NCI-H1930 (cell line): ENCODE measurements at places on chromosomes 11 and 22.

DNA sequence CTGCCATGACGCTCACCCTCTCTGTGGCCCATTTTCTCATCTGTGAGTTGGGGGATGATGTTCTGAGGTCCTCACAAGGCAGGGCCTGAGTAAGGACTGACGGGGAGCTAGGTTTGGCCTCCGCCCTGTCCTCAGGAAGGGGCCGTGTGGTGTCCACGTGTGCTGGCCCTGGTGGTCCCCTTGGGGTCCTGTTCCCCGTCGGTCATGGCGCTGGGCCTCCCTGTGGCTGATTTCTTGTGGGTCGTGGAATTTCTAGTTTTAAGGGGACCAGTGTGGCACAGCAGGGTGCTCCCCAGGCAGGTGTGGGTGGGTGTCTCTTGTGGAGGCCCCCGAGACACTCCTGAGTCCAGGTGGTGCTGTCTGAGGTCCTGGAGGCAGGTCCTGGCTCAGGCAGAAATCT is 5.9 kb downstream of the LINC01488 start:
- no peak for DNase-seq

GRCh38 chr11:126431401-126432064 is 76.0 kb downstream of the ST3GAL4 start:
- DNase-seq: no peak

DNA sequence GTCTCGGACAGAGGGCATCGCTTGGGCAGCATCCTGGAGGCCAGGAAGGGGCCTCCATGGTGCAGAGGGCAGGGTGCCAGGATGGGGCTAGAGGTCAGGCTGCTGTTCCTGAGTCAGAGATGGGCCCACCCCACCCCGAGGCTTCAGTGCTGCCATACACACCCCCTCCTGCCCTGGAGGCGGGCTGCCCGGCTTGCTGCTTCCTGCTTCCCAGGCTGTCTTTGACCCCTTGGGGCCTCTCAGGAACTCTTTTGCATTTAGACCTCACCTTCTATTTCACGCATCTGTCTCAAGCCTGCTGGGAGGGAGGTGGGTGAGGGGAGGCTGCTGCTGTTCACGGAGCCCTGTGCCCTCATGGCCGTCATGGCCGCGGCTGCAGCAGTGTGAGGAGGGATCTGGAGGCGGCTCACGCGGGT is 6.6 kb upstream of the GRAMD4 start:
- no peak for DNase-seq

DNA sequence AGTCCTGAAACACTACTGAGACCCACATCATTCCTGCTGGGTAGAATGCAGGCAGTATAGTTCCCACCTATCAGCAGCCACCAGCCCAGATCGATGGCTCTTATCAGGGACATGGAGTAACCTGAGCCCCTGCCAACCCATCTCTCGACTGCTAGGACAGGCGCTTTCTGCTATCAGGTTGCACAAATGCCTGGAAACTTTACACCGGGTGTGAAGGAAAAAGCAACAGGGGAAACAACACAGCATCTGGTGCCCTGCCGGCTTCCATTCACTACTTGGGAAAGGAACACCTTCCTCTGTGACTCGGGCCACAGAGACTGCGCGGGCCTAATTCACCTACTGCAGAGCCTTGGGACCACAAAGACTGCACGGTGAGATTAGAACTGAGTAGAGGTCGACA is 18.5 kb downstream of the RBFOX2 start:
- no peak for DNase-seq

DNA sequence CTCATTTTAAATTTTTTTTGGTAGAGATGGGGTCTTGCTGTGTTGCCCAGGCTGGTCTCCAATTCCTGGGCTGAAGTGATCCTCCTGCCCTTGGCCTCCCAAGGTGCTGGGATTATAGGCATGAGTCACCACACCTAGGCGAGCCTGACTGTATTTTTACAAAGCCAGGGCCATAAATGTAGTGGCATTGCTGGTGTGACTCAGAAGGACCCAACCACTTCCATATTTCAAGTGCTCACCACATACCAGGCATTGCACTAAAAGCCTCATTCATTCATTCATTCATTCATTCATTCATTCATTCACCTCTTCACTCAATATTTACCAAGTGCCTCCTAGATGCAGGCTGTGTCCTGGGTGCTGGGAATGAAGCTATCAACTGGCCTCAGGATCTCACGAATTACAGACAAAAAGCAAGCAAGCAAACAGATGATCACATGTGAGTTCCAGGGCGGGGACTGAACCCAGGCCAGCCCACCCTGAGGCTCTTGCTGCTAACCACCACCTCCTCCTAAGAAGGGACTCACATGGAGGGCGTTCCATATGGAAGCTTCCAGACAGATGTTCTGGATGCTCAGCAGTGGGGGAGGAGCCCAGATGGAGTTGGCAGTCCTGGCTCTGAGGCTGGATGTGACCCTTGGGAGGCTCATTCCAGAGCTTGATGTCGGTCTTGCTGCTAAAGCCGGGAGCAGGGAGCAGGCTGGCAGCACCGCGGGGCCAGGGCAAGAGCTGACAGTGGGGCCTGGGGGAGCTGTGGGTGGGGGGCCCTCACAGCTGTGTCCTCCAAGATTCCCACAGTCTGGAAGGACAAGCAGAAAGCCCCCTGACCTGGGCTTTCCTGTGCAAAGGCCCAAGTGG is 158.8 kb downstream of the CTTN start:
- DNase-seq: no peak

GRCh38 chr11:102139081-102139498 is 28.8 kb downstream of the YAP1 start:
- DNase-seq: no peak

GRCh38 chr11:128716661-128717210 is 22.9 kb downstream of the FLI1 start:
- no peak for DNase-seq
